Esophagus squamous epithelium (tissue), 5 donors: ENCODE measurements at places on chromosomes 2 and 18. TPM values are rescaled to one million over a fixed set of nuclear protein-coding genes. Genes with fewer than 3 reads are reported as not detected.

PROKR1 gene
- not detected for total RNA-seq

- no peak for DNase-seq
Measured at GRCh38 chr18:32445846-32446245, 24.8 kb downstream of the GAREM1 start.

DNA sequence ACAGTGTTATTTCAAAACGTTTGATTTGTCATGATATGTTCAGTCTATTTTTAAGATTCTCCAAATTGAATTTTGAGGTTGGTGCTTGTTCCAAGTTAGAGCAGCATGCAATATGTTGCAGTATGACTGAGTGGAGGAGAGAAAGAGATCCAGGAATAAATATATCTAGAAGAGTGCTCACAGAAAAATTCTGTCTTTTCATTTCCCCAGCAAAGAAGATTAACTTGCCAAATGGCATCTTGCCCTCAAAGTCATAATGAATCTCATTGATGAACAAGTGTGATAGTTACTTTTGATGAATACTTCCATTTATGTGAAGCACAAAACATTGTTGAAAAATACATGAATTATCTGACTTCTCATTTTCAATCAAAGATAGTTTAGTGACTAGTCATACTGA is 95.9 kb downstream of the KCNJ3 start:
- DNase-seq: no peak

DNA sequence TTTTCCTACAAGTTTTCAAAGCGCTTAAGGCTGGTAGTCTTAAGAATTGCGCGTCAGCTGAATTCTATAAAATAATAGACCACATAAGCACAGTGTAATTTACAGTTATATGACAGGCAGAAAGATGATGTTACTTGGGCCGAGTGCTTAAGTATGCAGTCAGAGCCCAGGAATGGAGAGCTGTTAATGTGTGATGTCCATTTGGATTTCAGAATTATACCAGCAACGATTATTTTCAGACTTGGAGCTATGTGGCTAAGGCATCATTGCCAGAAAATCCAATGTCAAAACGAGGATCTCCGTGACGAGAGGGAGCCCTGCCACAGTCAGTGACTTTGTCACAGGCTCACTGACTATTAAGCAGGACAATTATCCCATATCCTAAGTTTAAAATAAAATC is 3.4 kb downstream of the KLF7 start:
- no peak for DNase-seq

GCC2 gene
- total RNA-seq: 16.5 TPM

CYP27C1 gene
- 0.95 TPM for total RNA-seq

SERPINB11 gene
- 85.9 TPM for total RNA-seq

PLB1 gene
- total RNA-seq: 2.1 TPM

RUFY4 gene
- not detected for total RNA-seq

DNA sequence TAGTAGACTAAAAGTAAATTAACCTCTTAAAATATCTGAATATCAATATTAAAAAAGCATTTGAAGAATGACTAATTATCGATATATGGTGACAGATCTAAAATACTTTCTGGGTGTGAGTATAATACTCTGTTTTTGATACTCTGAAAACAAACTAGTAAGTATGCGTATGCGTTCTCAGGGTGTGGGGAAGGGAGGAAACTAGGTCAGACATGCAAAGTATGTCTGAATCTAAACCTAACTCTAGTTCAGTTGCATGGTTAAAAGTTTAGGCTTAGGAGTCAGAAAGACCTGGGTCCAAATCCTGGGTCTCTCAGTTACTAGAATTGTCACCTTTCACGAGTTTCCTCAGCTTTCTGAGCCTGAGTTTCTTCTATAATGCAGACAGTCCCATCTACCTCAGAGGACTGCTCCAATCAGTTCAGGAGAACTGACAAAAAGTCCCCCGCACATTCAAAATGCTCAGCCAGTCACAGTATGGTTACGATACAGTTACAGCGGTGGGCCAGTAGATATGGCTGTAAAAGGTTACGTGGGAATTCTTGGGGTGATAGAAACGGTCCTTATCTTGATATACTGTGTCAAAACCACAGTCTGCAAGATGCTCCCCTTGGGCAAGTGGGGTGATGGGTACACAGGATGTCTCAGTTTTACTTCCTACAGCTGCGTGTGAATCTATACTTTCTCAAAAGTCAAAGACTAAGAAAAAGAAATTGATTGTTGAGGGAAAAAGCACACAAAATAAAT is 29.2 kb downstream of the UNC50 start:
- no peak for DNase-seq

GRCh38 chr2:145316496-145316895 is 796.6 kb upstream of the ZEB2 start:
- no peak for DNase-seq

DNA sequence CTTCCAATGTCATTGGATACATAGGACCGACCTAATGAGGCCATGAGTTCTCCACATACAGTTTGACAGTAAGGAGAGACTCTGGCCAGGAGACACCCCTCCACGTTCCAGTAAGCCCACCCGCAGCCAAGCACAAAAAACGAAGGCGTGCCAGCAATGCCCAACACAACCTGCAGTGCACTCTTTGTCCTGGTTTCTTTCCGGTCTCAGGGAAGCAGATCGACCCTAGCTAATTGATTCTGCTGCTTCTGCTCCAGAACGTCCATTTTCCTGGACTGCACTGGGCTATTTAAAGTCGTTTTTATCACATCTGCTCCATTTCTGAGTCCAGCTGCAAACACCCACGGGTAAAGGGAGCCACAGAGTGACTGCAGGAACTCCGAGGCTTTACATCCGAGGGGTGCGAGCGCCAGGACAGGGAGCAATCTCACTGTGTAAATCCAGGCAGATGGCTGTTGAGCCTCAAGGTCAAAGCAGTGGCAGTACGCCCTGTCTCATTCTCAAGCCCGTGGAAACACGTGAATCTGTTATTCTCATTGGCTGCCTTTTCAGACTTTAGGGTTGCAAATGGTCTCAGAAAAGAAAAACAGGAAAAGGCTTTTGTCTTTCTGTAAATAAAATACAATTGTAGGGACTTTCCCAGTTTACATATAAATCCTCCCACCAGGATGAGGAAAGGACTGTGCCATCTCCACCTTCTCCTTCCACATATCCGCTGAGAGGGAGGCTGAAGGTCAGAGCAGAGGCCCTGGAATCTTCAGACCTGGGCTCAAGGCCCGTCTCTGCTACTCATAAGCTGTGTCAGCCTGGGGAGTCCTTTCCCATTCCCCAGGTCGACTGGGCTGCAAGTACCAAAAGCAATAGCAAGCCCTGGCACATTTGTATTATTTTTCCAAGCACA is 40.7 kb downstream of the TMEM163 start:
- DNase-seq: no peak

- DNase-seq: no peak
Measured at GRCh38 chr2:63192169-63192888, 141.7 kb downstream of the OTX1 start.

GRCh38 chr2:98087447-98088020 is 567 bp downstream of the VWA3B start:
- no peak for DNase-seq

HOXD13 gene
- total RNA-seq: not detected

SLC5A7 gene
- 0.19 TPM for total RNA-seq

GRCh38 chr2:29117636-29118303 is 2.6 kb downstream of the CLIP4 start:
- DNase-seq: no peak

ITPRIPL1 gene
- total RNA-seq: 3.1 TPM
